ENCODE measurements at places on chromosomes 5 and 9. TPM values are rescaled to one million over a fixed set of nuclear protein-coding genes. Genes with fewer than 3 reads are reported as not detected.

Gene PCDHGB3
- 6.1 TPM for total RNA-seq

Gene PTGDS
- 36.4 TPM for total RNA-seq

Gene BSPRY
- 0.36 TPM for total RNA-seq

Gene NIM1K
- total RNA-seq: 3.6 TPM

Gene ZNF658
- total RNA-seq: 8.2 TPM

Gene PDE6A
- not detected for total RNA-seq

Gene NEURL1B
- 32.9 TPM for total RNA-seq

Gene CORO2A
- 1.2 TPM for total RNA-seq

Gene STPG3
- not detected for total RNA-seq

GRCh38 chr9:132059361-132059760 is 20.3 kb downstream of the MED27 start:
- H3K27me3 ChIP-seq: no peaks in the 10 kb centered on the region
- H3K36me3 ChIP-seq: no peaks in the 10 kb centered on the region
- H3K4me3 ChIP-seq: no peak overlapping the region
- H3K4me1 ChIP-seq: no peaks in the 10 kb centered on the region

DNA sequence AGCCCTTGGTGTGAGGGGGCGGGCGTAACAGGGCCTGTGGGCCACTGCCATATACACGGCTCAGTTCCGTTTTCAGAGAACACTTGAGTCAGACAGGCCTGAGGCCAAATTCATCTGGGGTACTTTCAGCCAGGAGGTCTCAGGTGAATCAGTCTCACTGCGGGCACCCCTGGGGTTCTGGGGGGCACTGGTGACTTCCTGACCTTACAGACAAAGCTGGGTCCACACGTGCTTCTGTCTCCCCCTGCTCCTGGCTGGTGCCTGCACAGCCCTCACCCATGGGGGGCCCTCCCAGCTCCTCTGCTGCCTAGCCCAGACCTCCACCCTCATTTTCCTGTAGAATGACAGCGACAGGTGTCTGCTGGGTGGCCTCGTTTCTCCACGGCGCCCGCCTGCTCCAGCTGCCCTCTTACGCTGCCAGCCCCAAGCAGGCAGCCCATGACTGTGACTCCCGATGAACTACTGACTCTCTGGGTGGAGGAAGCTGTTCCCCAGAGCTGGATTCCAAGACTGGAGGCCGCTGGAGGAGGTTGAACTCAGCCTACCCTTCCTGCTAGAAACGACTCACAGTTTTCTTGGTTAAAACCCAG is 374.1 kb upstream of the IRX4 start:
- no peak for DNase-seq
- H3K4me1 ChIP-seq: no peaks in the 10 kb centered on the region
- no peak overlapping the region for H3K27ac ChIP-seq
- no peak overlapping the region for H3K4me3 ChIP-seq
- no peaks in the 10 kb centered on the region for H3K27me3 ChIP-seq

- no peak overlapping the region for H3K27ac ChIP-seq
- no peaks in the 10 kb centered on the region for H3K36me3 ChIP-seq
- no peak for DNase-seq
- H3K4me1 ChIP-seq: no peaks in the 10 kb centered on the region
- H3K27me3 ChIP-seq: no peaks in the 10 kb centered on the region
These were observed 520.3 kb downstream of the CDH9 start for GRCh38 chr5:26518065-26518464.

DNA sequence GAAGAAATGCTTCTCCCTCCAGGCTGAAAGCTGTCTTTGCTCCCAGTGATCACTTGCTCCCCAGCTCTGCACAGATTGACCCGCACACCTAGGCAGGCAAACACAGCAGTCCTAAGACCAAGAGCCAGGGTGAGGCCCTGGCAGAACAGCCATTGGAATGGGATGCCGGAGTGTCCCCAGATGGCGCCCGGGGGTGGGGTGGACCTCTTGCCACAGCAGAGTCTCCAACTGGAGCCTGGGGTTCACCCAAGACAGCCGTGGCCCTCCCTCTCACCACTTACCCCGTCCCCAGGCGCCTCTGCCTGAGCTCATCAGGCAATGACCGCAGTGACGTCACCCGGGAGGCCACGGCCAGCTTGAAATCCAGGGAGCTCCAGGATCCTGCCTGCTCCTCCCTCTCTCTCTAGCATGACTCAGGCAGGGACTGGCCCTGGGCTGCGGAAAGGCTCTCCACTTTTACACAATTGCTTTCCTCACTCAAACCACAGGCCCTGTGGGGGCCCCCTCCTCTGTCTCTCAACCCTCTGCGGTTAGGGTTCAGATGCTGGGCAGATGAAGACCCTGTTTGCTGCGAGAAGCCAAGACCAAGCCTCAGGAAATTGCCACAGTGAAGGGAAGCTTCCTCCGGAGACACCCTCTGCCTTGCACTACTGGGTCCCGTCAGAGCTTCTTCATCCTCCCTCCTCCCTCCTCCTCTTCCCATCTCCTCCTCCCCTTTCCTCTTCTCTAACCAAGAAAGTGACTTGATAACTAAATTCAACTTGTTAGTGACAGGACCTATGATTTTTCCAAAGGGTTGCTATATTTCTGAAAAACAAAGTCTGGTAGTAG is 24.3 kb upstream of the PTGES start:
- H3K36me3 ChIP-seq: no peaks in the 10 kb centered on the region
- peak; percentile 98 for DNase-seq
- H3K27ac ChIP-seq: peak overlapping the region; percentile 68
- peaks cover 14% of the 10 kb centered on the region for H3K4me1 ChIP-seq
- no peak overlapping the region for H3K4me3 ChIP-seq

DNA sequence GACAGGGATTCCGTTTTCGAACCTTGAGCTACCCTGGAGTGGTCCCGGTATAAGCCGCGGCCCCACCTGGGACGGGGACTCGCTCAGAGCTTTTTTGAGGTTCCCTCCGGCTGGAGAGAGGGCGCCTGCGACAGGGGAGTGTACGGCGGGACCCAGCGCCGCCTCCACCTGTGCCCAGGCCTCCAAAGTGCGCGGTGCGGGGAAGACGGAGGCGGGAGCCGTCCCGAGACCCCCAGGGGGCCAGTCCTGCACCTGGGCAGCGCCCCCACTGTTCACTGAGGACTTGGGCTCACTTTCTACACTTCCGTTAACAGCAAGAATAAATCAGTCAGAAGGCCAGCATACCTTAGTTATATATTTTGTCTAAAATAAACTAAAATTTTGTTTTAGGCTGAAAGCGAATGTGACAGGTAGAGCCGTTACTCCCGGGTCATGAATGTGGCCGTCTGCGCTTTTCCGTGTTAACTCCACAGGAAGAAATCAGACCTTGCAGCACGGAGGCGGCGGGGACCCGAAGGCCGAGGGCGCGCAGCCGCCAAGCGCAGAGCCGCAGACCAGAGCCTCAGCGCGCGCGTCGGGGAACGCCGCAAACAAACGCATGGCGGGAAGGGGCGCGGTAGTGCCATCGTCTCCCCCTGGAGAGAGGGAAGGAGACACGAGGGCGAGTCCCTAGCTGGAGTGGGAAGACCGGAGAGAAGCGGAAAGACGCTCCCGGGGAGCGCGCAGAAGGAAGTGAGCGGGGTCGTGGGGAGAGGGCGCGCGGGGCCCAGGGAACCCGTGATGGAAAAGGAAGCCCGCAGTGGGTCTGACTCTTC is 14.1 kb downstream of the TRIM7 start:
- H3K27ac ChIP-seq: peak overlapping the region; percentile 89
- no peaks in the 10 kb centered on the region for H3K36me3 ChIP-seq
- peak; percentile 75 for DNase-seq
- H3K4me3 ChIP-seq: peak overlapping the region; percentile 68
- H3K4me1 ChIP-seq: peaks cover 7% of the 10 kb centered on the region

GRCh38 chr9:72721067-72721466 is 199.7 kb downstream of the TMC1 start:
- no peaks in the 10 kb centered on the region for H3K4me1 ChIP-seq
- no peaks in the 10 kb centered on the region for H3K27me3 ChIP-seq
- DNase-seq: no peak
- no peak overlapping the region for H3K27ac ChIP-seq
- H3K36me3 ChIP-seq: no peaks in the 10 kb centered on the region
- H3K4me3 ChIP-seq: no peak overlapping the region

DNA sequence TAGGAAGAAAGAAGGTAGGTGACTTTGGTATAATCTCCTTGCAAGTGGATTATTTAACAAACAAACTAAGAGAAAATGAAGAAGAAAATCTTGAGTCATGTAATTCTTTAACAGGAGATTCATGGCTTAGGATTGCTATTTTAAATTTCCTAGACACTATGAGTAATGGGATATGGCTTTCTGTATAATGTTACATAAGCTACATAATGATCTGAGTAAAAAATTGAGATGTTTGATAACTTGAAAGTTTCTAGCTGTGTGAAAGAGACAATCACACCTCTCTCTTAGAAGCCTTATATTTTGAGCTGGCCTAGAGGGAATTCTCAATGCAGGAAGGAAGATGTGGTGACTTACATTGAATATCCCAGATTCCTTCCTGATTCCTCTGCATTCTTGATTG is 92.5 kb downstream of the CDH9 start:
- H3K27me3 ChIP-seq: no peaks in the 10 kb centered on the region
- H3K4me3 ChIP-seq: no peak overlapping the region
- H3K27ac ChIP-seq: no peak overlapping the region
- no peaks in the 10 kb centered on the region for H3K4me1 ChIP-seq

DNA sequence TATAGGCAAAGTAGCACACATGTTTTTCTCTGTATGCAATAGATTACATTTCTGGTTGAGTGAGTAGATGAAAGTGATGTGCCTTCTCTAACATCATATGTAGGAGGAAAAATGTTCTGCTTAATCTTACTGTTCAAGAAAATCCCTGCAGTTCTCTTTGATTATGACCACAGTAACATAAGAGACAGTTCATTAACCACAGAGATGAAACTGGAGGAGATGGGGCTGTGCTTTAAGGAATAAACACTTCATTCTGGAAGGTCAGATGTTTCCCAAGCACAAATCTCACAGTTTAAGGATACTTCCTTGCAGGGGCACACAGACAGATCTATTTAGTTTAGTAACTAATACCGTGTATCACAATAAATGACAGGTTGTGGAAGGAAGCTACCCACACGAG is 150.2 kb downstream of the SEMA5A start:
- no peak overlapping the region for H3K27ac ChIP-seq
- H3K4me1 ChIP-seq: no peaks in the 10 kb centered on the region
- no peaks in the 10 kb centered on the region for H3K27me3 ChIP-seq
- H3K4me3 ChIP-seq: no peak overlapping the region
- H3K36me3 ChIP-seq: no peaks in the 10 kb centered on the region

DNA sequence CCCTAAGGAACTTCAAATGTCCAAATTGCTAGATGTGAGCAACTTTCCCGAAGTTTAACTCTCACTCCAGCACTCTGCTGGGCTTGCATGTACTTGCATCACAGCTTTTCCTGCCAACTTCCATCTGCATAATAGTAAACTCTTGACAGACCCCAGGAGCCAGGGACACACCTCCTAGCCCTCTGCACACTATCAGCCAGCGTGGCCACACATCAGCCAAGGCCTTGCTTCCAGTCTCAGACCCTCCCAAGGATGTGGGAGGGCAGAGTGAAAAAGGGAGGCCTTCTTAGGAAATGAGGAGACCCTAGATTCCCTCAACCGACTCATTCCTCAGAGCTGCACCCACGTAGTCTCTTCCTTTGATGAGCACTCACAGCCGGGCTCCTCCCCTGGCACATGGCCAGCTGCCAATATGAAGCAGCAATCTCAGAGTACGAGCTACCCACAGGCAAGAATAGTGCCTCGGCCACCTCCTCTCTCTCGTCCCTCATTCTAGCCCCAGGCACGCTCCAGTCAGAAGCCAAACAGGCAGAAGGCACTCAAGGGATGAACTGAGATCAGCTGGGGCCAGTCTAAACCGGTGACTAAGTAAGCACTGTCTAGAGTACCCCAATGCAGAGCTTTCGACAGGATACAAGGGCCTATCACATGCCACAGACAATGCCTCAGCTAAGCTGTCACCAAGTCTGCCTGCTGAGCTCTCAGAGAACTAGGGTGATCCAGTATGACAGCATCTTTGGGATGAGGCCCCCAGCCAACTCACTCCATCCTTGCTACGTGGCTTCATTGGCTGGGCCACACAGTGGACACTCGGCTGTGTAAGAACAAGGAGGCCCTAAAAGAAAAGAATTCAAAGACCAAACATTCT is 2.3 kb downstream of the P4HA2 start:
- H3K36me3 ChIP-seq: no peaks in the 10 kb centered on the region
- peak overlapping the region; percentile 15 for H3K4me3 ChIP-seq
- H3K4me1 ChIP-seq: no peaks in the 10 kb centered on the region
- DNase-seq: peak; percentile 88

GRCh38 chr5:57450991-57451876 is 31.4 kb downstream of the ACTBL2 start:
- H3K4me1 ChIP-seq: no peaks in the 10 kb centered on the region
- H3K36me3 ChIP-seq: no peaks in the 10 kb centered on the region
- H3K27ac ChIP-seq: no peak overlapping the region
- DNase-seq: no peak

DNA sequence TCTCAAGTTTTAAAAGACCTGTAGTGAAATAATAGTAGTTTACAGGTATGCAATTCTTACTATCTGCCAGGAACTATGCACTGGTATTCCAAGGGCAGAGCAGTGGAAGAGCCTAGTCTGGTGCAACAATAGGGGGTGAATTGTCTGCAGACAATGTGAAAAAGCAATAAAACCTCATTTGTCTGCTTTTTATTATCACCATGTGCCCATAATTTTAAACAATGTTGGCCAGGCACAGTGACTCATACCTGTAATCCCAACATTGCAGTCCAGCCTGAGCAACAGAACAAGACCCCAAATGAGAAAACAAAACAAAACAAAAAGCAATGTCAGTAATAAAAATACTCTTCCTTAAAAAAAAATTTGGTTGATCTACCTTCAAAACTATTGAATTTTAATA is 12.2 kb upstream of the SLC44A1 start:
- H3K36me3 ChIP-seq: no peaks in the 10 kb centered on the region
- H3K4me3 ChIP-seq: no peak overlapping the region
- no peak overlapping the region for H3K27ac ChIP-seq
- H3K27me3 ChIP-seq: no peaks in the 10 kb centered on the region

DNA sequence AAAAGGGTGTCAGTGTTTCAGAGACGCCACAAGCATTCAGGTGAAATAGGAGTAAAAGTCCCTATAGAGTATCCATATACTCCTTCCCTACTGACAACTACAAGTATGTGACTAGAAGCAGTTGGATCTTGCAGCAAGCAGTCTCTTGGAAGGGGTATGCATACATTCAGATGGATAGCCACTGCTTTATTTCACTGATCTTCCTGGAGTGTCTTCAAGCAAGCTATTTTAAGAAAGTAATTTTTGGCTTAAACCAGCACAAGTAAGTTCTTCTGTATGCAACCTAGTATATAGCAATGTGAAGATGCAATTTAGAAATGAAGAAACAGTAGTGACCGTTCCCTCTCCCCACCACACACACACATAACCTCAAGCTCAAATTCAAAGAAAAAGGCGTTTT is 446.8 kb upstream of the CDH18 start:
- no peak overlapping the region for H3K4me3 ChIP-seq
- no peaks in the 10 kb centered on the region for H3K27me3 ChIP-seq
- no peaks in the 10 kb centered on the region for H3K36me3 ChIP-seq
- DNase-seq: no peak

GRCh38 chr9:131678499-131679111 is 61.3 kb downstream of the RAPGEF1 start:
- H3K36me3 ChIP-seq: no peaks in the 10 kb centered on the region
- H3K4me1 ChIP-seq: peaks cover 64% of the 10 kb centered on the region
- no peaks in the 10 kb centered on the region for H3K27me3 ChIP-seq
- peak; percentile 90 for DNase-seq
- no peak overlapping the region for H3K4me3 ChIP-seq
- H3K27ac ChIP-seq: peak overlapping the region; percentile 76

- peaks cover 25% of the 10 kb centered on the region for H3K36me3 ChIP-seq
- no peak for DNase-seq
- no peaks in the 10 kb centered on the region for H3K27me3 ChIP-seq
- peak overlapping the region; percentile 50 for H3K4me3 ChIP-seq
- H3K27ac ChIP-seq: peak overlapping the region; percentile 93
These were observed 617 bp upstream of the FPGS start for GRCh38 chr9:127801955-127802575.

Measured in sigmoid colon (tissue), 7 donors.